ENCODE measurements at places on chromosomes 11 and 22.

DNA sequence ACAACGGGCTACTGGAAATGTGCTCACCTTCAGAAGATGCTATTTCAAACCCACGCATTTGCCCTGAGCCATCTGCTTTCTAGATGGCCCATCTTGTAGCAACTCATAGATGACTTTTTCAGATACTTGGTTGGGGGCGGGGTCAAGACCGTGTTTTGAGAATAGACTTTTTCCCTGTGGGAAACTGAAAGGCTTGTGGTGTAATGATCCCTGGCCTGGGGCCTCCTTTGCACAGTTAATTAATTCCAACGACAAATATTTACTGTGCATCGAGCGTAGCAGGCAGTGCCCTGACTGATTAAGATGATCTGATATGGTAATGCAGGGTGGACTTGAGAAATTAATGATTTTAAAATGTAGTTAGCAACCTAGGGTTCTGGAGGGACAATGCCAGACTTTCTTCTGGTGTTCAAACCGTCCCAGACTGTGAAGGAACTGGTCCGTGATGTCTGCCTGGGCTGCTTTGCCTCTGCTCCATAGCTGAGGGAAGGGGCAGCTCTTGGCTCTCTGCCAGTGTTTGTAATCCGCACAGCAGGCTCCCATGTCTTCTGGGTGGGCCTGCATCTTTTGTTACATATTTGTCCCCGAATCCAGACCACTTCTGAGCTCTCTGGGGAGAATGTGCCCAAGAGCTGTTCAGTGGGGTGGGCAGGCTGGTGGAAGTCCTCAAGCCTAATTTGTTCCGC is 84.8 kb downstream of the ADAMTS15 start:
- no peak for DNase-seq

DNA sequence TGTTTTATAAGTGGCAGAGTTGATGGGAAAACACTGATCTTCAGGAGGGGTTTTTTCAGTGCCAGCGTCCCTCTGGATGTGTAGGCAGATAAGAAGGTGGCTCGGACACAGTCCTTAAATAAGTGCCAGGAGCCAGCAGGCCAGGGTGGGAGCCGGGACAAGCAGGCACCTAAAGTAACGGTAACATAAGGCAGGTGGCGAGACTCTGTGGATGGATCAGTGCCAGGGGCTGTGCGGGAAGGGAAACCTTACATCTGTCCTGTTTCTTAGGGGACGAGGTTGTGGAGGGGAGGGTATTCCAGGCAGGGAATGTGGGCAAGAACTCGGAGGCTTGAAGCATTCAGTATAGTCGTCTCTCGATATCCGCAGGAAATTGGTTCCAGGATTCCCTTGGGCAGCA is 15.9 kb downstream of the BCR start:
- DNase-seq, result no peak

DNA sequence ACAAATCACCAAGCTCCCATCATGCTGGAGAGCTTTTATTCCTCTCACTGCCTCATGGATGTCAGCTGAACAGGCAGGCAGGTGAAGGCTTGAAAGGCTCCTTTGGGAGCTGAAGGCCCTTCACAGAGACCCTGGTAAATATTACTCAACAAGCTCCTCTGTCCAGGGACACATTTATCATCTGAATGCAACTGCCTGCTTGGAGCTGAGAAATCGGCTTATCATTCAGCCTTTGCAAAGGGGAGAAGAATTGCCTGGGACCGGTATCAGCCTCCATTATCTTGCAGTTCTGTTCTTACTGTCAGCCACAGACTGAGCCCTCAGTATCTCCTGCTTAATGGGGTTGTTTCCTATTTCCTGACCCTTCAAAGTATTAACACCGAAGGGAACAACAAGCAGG is 113.8 kb upstream of the PITPNB start:
- no peak for DNase-seq

GRCh38 chr11:76669901-76670484 is 554 bp downstream of the LRRC32 start:
- no peak for DNase-seq

- DNase-seq, result no peak
Measured at GRCh38 chr11:1831338-1832210, 3.2 kb upstream of the SYT8 start.

GRCh38 chr11:95241681-95242081 is 10.7 kb upstream of the SESN3 start:
- DNase-seq, result no peak

DNA sequence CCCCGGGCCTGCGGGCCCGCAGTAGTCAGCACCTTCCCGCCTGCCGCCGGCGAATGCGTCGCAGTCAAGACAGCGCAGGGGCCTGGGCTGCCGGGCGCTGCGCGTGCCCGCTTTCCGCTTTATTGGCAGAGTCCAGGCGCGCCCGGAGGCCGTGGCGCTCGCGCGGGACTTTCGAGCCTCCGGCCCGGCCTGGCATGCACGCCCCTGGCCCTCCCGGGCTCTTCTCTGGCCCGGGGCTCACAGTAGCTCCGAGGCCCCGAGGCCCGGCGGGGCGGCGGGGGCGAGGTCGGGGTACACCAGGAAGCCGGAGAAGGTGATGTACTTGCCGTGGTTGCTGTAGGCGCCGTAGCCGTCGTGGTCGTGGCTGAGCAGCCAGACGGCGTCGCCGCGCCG is 3.1 kb downstream of the FAM180B start:
- no peak for DNase-seq

DNA sequence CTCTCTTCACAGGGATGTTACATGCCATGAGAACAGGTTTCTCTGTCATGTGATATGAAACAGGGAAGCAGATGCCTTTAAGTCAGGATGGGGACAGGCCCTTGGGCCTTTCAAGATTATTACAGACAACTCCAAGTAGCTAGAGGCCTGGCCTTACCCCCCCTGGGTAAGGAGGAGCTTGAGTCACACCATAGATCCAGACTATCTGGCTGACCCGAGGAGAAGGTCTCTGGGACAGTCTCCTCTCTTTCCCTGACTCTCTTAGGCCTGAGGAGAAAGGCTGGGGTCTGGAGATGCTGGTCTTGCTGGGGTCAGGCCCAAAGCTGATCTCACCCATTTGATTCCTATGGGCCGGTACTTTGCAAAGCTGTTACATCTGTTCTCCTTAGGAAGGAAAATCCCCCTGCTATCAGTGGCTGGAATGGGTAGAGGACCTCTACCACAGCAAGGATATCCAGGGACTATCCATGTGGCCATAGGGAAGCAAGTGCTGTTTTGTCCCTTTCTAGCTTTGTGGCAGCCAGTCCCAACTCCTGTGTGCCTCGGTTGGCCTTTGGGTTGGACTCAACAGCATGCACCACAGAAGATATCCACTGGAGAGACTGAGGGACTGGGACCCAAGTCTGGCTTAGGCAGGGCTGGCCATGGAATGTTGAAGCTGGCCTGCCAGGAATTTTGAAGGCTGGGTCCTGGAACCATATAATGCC is 25.2 kb downstream of the RELT start:
- no peak for DNase-seq

DNA sequence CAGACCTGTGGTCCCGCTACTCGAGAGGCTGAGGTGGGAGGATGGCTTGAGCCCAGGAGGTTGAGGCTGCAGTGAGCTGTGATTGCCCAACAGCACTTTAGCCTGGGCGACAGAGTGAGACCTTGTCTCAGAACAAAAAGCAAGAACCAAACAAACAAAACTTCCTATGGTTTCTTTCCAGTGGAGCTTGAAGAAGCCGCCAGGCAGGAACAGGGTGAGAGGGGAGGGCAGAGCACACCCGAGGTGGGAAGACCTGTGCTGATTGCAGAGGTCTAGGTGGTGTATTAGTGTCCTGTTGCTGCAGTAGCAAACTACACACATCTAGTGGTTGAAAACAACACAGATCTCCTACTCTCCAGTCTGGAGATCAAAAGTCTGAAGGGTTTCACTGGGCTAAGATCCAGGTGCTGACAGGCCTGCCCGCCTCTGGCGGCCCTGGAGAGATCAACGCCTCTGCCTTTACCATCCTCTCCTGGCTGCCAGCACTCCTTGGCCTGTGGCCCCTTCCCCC is 10.5 kb downstream of the ARHGEF17 start:
- no peak for DNase-seq

DNA sequence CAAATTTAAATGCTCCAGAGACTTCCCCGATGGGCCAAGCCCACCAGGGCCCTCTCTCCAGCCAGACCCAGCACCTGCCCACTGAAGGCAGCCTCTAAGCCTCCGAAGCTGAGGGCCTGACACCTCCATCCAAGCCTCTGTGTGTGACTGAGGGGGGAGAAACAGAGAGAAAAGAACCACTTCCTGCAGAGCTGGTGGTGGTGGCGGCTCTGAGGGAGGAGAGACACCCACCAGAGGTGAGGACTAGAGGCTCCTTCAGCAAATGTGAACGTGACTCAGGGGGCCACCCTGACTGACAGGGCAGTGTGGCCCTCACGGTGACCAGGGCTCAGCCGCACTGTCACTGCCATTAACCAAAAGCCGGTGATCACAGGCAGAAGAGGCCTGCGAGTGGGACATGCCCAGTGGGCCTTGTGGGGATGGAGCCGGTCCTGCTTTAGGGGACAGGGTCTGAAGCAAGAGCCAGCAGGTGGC is 31.0 kb upstream of the CD5 start:
- DNase-seq, result peak; percentile 35

DNA sequence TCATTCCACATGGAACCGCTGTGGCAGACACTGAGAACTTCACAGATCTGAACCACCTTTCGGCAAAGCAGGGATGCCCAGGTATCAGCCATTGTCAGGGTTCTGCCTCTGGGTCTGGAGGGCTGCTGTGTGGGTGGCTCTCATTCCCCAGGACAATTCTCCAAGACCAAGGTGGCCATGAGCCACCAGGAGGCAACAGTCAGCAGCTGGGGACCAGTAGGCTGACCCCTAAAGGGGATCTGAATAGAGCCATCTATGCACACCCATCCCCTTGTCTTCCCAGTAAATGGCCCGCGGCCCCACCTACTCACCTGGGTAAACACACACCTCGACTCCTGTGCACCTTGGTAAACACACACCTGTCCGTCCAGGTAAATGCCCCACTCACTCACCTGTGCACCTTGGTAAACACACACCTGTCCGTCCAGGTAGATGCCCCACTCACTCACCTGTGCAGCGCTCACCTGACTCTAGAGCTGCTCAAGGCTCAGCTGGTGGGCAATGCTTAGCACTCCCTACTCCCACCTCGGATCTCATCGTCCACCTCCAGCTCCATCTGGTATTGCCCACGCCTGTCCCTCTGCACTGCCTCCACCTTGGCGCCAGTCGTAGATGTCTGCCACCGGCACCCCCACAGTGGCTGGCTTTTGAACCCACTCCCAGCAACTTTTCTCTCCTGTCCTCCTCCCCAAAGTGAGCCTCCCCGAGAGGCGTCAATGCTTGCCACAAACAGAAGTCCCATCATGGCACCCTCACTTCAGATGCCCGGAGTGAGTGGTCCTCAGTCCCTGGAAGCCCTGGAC is 10.2 kb downstream of the SLC25A1 start:
- no peak for DNase-seq

DNA sequence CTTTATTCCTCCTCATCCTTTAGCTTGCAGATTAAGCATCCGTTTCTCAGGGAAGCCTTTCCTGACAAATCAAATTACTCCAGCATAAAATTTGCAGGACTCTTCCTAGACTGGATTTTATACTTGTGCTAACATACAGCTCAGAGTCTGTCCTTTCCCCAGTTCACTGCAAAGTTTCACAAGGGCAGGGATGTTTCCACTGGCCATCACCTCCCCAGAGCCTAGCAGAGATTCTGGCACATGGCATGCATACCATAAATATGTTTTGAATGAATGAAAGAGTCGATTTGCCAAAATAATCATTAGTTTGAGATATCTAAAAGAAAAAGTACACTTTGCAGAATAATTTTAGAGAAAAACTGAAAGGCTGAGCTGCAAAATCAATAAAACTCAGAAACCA is 10.6 kb downstream of the MSANTD4 start:
- DNase-seq, result no peak

DNA sequence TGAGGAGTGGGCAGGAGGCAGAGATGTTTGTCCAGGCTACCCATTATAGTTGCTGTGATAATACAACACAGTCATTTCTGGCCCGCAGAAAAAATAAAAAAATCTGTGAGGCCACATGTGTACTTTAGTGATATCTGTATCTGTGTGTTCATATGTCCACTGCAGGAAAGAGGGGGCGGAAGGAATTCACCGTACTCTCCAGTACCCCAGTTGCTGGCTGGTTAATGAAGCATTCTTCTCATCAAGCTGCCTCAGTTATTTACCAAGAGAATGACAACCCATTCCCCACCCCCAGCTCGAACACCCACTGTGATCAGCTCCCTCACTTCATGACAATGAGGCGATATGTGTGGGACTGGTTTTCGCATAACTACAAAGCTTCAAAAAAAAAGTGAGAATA is 309.3 kb downstream of the SOX6 start:
- DNase-seq, result no peak

- DNase-seq, result no peak
Measured at GRCh38 chr11:64533501-64533900, 57.5 kb upstream of the SLC22A12 start.

- DNase-seq, result no peak
Measured at GRCh38 chr22:39194098-39194497, 41.6 kb upstream of the CBX7 start.

GRCh38 chr22:36510966-36511881 is 4.4 kb upstream of the FOXRED2 start:
- peak; percentile 27 for DNase-seq

DNA sequence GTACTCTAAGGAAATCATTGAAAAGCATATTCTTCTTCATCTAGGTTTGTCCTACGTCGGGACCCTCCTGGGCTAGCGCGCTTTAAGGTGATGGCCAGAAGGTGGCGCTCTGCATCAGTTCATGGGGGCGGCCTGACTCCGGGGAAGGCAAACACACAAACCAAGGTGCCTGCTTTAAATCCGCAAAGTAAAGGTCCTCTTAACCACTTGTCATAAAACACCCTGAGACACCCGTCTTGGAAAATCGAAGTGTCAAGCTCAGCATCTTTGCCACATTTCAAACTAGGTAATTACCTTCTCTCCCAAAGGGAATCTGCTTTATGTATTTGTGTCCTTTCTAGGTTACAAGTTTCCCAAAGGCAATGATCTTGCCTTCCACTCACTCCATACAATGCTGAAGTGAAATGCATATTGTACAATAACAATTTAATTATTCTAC is 33.9 kb downstream of the LMO2 start:
- DNase-seq, result peak; percentile 11

GRCh38 chr11:26703411-26704191 is 18.3 kb downstream of the SLC5A12 start:
- no peak for DNase-seq

DNA sequence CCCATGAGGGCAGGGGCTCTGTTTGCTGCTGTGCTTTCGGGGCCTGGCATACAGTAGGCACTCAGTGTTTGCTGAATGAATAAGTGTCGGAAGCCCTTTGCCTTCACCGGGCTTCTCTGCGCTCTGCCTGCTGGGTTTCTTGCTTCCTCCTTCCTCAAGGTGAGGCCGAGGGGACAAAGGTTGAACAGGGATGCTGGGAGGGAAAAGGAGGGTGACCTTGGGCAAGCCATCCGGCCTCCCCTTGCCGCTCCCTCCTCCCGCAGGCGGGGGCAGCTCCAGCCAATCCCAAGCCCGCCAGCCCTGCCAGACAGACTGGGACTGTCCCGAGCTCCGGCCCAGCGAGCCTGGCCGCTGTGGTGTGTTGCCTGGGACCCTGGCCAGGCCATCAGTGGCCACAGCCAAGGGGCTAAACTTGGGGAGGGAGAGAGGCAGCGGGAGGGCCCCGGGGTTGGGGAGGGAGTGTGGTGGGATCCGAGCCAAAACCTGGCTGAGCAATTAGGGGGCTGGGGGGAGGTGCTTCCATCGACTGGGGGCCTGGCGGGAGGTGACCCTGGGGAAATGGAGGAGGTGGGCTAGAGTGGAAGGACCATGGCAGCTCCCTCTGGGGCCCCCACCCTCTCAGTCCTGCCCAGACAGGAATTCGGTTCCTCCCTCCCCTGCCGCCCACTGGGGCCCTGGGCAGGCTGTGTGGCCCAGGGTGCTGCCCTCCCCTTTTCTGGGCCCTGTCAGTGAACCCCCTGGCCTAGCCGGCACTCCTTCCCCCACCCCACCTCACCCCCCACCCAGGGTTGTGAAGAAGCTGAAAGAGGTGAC is 3.4 kb upstream of the RCOR2 start:
- DNase-seq, result no peak

All from activated CD4-positive, CD25-positive, alpha-beta regulatory T cell (primary cell).